ENCODE measurements at places on chromosomes 16 and 17.

DNA sequence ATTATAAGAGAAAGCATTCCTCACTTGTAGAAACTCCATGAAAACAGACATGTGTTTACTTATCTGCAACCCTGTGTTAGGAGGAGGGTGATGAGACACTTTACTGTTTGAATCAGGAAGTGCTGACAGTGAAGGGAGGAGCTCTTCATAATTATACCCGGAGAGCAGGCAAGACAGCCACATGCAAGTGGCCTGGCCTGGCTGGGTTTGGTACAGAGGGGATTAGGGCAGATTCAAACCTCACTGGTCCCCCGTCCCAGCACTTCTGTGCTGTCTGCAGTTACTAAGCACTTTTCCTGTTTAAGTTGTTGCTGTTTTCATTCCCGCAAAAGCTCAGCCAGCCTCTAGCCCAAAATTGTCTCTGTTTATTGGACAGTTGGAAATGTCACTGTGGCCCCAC lies 78.5 kb downstream of the WWOX start:
- no peak for DNase-seq

DNA sequence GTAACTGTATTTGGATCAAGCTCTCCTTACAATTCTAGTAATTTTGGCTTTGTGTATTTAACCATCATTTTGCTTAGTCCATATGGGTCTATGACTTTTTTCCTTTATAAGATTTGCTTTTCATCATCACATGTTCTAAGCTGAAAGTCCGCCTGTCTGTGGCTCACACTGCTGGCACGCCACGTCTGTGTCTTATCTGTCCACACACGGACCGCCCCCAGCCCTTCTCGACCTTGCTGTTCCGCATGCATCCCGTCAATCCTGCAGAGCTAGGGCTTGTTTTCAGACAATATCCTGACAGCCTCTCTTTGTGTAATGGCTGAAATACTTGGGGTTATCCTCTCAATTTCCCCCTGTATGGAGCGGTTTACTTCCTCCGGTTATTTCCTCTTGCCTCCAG lies 8.4 kb upstream of the ALDH3A1 start:
- DNase-seq, result no peak

DNA sequence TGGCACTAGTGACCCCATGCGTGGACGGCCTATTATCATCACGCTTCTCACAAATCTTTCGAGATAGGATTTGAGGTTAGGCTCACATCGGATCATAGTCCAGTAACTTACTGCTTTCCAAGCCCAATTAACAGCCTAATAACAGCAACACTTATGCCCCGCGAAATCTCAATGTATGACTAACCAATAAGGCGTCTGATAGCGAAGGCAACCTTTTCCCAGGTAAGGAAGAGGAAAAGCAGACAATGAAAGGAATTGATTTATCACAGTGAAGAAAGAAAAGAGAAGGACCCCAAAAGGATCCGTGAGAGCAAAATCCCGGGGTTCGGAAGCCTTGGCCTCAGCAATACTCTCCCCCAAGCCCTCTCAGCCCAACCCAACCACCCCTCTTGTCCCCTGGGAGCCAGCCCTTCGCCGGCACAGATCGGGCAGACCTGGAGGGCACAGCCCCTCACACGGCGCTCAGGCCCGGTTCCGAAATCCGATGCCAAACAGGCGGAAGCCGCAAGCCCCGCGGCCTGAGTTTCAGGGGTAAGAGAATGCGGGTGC lies 534 bp downstream of the GPATCH8 start:
- DNase-seq, result no peak

GRCh38 chr16:85378145-85379040 lies 234.7 kb upstream of the GSE1 start:
- DNase-seq, result no peak

GRCh38 chr16:57564571-57565270 lies 22.3 kb downstream of the ADGRG5 start:
- no peak for DNase-seq

DNA sequence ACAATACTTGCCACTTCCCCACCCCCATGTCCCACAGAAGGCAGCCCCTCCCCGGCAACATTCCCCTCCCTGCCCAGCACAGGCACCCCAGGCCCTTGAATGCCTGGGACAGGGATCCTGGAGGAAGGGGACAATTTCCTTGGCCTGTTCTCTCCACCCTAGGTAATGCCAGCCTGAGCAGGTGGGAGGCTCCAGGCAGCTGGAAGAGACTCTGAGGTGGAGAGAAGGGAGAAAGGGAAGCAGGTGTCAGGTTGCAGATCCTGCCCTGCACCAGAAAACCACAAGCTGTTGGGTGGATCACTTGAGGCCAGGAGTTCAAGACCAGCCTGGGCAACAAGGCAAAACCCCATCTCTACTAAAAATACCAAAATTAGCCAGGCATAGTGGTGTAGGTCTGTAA lies 8.9 kb downstream of the MPP2 start:
- no peak for DNase-seq

- no peak for DNase-seq
These were observed 306.3 kb downstream of the CNTNAP4 start for GRCh38 chr16:76583466-76583865.

All from GM04504 (cell line).